ENCODE measurements at places on chromosomes 1 and 21.

DNA sequence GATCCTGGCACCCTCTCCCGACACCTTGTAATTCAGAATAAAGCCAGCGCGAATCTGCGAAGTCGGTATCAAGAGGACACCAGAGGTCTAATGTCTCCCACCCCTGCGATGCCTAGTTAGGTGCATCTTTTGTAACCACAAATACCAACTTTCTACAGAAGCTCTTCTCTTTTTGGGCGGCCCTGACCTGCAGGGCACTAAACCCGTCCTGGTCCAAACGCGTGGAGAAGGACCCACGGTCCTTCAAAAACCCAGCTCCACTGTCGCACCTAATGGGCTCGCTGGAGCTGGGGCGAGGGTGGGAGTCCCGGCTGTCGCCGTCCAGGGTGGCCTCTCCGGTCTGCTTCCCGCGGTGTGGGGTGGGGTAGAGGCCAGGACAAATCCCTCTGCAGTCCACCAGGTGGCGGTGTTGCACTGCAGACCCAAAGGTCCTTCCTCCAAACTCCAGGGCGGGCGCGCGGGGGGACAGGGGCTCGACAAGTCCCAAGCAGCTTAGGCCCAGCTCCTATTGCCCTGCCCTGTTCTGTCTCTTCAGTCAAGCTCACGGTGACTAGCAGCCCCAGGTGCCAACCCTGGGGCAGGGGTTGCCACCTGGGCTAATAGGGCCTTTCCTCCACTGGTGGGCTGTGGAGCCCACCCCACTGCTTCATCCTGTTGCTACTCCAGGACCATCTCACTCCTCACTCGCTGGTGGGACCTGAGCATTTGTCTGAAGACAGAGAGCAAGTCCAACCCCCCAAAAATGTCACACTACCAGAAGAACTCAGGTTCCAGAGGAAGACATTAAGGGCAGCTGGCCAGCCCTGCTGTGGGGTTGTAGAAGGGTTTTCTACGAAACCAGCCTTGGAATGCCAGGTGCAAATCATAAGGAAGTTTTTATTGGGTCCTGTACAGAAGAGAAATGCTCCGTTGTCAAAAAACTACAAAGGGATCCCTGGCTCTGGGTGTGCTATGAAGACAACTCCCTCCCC, 2.8 kb downstream of the HES3 start:
- DNase-seq, result peak; percentile 68

GRCh38 chr1:110976089-110976488, 12.4 kb upstream of the LRIF1 start:
- no peak for DNase-seq

DNA sequence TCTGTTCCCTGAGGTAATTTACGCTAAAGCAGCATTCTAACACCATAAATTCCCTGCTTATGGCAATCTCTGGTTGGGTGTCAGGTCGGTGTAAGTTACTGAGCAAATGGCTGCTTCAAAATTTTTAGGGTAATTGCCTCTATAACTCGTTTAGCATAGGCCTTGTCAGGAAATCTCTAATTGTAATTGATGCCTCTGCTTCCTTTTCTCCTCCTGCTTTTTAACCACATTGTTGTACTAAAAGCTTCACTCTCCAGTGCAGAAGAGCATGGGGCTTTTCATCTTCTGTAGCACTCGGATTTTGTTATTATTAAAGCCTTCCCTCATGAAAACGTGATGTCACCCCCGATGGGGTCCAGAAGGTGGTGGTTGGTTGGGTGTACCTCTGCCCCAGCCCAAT, 141.6 kb upstream of the NBPF11 start:
- DNase-seq, result no peak

- no peak for DNase-seq
These were observed 54.2 kb upstream of the MCOLN3 start for GRCh38 chr1:85102479-85102878.

DNA sequence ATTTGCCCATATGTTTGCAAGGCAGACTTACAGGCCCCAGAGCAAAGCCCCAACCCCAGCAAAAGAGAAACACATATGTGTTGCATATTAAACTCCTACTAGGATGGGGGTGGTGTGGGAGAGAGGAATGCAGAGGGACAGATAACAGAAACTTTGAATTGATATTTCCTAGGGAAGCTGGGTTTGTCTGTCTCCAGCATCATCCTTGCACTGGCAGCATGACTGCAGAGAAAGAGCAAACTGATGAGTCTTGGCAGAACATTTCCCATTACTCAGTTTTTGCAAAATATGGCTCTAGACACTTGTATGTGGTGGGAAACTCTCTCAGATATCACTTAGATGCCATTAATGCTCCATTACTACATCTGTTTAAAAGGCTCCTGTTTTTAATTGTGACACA, 43.8 kb upstream of the MARK1 start:
- no peak for DNase-seq

GRCh38 chr1:201609661-201610318, 70.9 kb downstream of the NAV1 start:
- no peak for DNase-seq

GRCh38 chr21:38533887-38534286, 35.6 kb upstream of the ERG start:
- DNase-seq, result peak; percentile 10

GRCh38 chr1:218809625-218810024, 364.1 kb upstream of the LYPLAL1 start:
- DNase-seq, result no peak

- DNase-seq, result no peak
These were observed at the start of gene FAM131C for GRCh38 chr1:16073490-16074119. Gene FAM131C (minus strand): TSS chr1:16073651. CDS start chr1:16073442, 209 bp downstream.

GRCh38 chr1:226046240-226046639, 16.3 kb upstream of the H3-3A start:
- DNase-seq, result peak; percentile 76

DNA sequence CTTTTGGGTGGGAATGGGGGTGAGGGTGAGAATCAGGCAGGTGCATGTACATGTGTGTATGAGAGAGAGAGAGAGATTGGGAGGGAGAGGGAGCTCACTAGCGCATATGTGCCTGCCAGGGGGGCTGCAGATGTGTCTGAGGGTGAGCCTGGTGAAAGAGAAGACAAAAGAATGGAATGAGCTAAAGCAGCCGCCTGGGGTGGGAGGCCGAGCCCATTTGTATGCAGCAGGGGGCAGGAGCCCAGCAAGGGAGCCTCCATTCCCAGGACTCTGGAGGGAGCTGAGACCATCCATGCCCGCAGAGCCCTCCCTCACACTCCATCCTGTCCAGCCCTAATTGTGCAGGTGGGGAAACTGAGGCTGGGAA, 95.0 kb downstream of the EPHB2 start:
- DNase-seq, result no peak

DNA sequence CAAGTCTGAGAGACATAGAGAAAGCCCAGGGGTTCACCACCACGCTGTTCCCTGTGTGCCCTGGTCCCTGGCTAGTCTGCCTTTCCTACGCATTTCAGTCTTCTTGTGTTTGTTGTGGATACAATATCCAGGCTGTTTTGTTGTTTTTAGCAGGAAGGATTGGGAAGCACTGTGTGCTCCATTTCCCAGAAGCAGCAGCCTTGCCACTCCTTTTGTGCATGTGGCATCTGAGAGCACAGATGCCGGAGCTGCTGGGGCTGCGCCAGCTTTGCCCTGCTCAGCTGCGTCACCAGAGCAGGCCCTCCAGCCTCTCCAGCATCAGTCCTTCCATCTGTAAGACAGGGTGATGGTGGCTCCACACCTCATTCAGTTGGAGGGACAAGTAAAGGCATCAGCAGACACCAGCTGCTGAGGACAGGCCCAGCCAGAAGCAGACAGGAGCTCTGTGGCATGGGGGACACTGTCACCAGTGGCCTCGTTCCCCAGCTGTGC, 94.4 kb upstream of the COL6A1 start:
- no peak for DNase-seq

- DNase-seq, result peak; percentile 47
These were observed 30.7 kb downstream of the NOL9 start for GRCh38 chr1:6523566-6523965.

DNA sequence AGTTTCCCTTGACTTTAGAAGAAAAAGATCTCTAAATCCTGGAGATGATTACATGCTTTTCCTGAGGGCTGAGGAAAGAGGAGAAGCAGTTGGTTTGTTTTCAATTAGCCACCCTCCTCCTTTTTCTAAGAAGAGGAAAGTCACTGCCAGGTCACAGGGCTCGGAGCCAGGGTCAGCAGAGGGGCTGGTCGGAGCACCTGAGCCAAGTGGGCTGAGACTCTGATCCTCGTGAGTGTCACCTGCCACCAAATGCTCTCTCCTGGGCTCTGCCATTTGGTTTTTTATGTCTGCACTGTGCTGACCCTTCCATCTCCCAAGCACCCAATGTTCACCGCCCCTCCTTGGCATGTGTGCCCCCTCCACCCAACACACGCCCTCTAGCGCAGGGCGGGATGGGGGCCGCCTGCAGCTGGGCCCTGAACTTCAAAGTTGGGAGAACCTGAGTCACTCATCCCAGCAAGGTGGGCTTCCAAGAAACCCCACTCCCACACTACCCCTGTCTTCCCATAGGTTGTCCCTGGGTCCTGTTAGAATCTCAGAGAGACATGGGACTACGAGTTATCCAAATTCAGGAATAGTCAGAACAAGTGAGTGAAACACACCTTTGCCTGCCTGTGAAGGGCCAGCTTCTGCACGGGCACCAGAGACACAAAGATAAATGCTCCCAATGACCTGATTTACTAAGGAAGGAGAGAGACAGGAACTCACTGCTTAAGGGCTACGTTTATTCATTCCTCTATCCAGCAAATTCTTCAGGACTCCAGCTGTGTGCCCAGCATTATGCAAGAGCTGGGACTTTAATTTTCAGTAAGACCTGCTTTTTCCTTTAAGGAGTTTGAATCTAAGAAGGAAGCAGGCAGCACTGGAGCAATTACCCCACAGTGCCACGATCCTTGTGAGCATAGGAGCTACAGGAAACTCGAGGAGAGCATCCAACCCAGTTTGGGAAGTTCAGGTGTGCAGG, 127.5 kb downstream of the RHOU start:
- no peak for DNase-seq

DNA sequence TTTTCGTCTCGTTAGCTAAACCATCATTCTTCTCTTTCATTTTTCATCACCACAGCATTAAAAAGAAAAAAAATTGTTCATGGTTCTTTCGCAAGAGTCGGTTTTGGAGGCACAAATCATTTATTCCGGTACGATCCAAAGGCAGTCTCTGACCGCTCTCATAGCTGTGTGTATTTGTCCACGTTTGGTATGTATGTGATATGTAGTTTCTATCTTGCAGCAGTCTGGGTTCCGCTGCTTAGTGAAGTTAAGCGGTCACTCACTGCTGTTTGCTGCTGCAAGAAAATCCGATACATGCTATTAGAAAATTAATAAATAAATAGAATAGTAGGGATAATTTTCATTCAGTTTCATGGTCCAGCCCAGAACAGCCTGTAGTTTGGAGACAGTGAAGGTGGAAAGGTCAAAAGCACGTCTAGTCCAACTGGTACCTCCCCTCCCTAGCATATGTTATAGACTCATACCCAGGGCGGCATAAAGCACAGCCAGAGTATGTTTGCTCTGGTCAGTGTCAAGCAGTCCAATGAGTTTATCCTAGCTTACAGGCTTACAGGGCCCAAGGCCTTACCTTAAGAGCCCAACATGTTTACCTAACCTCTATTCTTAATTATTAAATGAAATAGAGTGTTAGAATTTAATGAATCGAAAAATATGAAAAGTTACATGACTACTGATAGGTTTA, 2.5 kb downstream of the FMN2 start:
- DNase-seq, result no peak

GRCh38 chr1:65539266-65540131, 119.0 kb downstream of the LEPR start:
- DNase-seq, result no peak

GRCh38 chr1:56376188-56376984, 203.0 kb downstream of the PLPP3 start:
- peak; percentile 8 for DNase-seq

GRCh38 chr21:36487641-36488307, 7.9 kb upstream of the CLDN14 start:
- DNase-seq, result peak; percentile 80

All from iris pigment epithelial cell (primary cell).